ENCODE measurements at places on chromosomes 4 and X.

DNA sequence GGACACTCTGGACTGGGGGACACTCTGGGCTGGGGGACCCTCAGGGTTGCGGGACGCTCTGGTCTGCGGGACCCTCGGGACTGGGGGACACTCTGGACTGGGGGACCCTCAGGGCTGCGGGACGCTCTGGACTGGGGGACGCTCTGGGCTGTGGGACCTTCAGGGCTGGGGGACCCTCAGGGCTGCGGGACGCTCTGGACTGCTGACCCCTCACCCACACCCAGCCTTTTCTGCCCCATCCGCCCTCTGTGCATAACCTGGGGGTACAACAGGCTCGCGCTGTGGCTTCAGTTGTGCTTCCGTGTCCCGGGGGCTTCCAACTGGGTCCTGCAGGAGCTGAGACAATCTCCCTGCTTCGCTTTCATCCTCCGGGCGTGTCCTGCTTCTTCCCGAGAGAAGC lies 766.0 kb downstream of the TRIML1 start:
- DNase-seq = no peak

- DNase-seq = no peak
These were observed 194.0 kb downstream of the LDB2 start for GRCh38 chr4:16704489-16704888.

- no peak for DNase-seq
These were observed 18.2 kb upstream of the PLA2G12A start for GRCh38 chr4:109748114-109748513.

- DNase-seq = no peak
These were observed 7.2 kb downstream of the PDHA1 start for GRCh38 chrX:19350941-19351384.

GRCh38 chr4:2281575-2282343 lies 19.9 kb upstream of the MXD4 start:
- DNase-seq = no peak

- DNase-seq = no peak
These were observed 383.0 kb upstream of the TENM3 start for GRCh38 chr4:181860157-181860556.

GRCh38 chr4:124851741-124852140 lies 139.2 kb upstream of the ANKRD50 start:
- peak; percentile 32 for DNase-seq

GRCh38 chr4:83025563-83025962 lies 9.4 kb upstream of the COPS4 start:
- no peak for DNase-seq

DNA sequence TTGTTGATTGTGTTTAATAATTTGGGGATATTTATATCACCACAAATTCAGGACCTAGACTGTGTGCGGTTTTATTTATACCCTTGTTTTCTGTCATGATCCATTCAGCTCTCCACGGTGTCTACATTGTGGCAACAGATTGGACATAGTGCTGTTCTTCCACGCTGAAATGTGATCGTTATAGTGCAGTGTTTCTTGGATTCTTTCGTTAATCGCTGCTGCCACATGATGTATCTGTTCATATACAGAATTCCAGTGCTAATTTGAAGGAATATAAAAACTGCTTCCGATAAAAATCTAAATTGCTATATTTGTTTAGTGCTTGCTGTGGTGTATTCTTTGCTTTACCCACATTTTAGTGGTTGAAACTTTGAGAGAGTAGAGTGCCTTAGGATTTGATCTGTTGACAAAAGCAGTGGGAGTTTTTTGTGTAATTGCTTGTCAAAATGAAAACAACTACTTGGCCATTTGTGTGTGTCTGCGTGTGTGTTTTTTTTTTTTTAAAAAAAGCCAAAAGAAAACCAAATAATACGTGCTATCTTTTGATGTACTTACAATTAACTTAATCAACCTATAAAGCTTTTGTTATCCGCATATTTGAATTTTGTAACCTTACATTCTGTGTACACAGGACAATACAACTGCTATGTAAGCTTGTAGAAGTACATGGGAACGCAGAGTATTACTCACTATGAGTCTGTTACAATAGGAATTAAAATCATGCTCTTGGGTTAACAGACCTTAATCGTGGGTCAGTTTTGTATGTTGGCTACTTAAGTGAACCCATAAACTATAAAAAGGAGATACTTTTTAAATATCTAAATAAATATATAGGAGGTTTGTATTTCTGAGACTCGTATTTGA lies 353.3 kb downstream of the ARHGAP24 start:
- peak; percentile 61 for DNase-seq

DNA sequence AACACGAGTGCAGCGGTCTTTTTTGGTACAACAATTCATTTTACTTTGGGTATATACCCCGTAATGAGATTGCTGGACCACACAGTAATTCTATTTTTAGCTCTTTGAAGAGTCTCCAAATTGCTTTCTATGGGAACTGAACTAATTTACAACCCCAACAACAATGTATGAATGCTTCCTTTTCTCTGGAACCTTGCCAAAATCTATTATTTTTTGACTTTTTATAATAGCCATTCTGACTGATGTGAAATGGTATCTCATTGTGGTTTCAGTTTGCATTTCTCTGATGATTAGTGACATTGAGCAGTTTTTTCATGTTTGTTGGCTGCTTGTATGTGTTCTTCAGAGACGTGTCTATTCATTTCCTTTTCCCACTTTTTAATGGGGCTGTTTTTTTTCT lies 240.8 kb downstream of the STK32B start:
- DNase-seq = no peak

DNA sequence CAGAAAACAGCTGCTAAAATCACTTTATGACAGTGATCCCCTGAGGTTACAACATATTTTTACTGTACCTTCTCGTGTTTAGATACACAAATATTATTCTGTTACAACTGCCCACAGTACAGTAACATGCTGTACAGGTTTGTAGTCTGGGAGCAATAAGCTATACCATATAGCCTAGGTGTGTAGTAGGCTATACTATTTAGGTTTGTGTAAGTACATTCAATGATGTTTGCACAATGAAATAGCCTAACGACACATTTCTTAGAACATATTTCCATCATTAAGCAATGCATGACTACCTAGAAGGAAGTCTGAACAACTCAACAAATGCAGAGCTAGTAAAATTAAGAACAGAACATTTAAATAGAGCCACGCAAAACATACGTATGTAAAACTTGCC lies 112.7 kb downstream of the ZAR1 start:
- peak; percentile 64 for DNase-seq

GRCh38 chr4:108700081-108700757 lies 49.8 kb downstream of the OSTC start:
- no peak for DNase-seq

DNA sequence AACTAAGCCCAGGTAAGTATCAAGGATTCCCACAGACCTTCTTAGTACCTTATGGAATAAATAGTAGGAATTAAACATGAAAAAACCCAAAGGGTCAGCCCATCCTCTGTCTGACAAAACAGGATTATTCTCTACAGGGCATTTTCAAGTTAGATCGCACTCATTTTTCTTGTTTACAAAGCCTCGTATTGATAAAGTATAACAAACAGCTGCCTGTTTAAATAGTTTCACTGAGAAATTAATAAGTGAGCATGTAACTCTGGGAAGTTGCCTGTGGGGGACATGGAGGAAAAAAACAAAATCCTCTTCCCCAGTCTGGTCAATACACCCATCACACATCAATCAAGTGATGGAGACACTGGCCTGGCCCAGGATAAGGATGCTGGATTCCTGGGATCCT lies 48.5 kb downstream of the MAML3 start:
- no peak for DNase-seq

DNA sequence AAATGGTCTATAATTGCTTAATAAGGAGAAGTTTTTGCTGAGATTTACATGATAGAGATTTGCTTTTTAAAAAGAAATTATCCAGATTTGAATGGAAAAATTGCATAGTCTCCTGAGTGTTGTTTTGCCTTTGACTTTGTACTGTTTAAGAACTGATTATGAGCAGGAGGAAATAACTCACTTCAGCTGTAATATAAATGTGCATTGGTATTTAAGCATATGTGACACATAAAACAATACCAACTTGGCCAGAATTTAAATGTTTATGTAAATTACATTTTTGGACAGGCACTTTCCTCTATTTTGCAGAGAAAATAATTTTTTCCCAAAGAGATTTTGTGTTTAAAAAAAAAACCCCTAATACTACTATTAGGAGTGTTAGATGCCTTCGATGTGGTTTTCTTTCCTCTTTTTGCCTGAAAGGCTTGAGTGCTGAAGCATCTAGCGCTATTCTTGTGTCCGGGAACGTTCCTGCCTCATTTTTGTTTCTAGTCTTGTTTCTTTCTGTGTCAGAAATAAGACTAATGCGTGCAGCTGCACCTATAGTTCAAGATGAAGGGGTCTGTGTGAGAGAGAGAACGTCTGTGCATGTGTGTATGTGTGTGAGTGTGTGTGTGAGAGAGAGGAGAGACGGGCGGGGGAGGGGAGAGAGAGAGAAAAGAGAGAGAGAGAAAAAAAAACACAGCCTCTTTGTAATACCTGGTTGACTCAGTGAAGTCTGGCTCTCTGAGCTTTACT lies 60.8 kb downstream of the TBL1X start:
- DNase-seq = peak; percentile 2

Measured in epithelial cell of esophagus (primary cell).